ENCODE measurements at places on chromosomes 5 and 9.

DNA sequence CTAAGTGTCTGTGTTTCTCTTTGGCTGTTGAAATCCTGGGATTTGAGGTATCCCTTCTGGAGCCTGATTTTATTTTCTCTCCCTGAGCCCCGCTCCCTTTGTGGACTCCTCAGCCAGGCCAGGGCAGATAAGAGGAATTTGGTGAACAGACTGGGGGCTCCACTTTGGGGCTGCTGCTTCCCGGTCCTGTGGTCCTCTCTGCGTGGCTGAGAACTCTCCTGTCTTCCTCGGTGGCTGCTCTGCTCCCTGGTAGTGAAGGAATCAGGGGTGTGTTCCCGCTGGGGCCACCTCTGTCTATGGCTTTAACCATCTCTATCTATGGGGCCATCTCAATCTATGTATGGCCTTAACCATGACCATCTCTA, 71.7 kb upstream of the SH3PXD2B start:
- no peak for DNase-seq

GRCh38 chr9:110912419-110913291, 125.6 kb downstream of the LPAR1 start:
- no peak for DNase-seq

GRCh38 chr5:155451106-155451505, 437.6 kb downstream of the KIF4B start:
- no peak for DNase-seq

DNA sequence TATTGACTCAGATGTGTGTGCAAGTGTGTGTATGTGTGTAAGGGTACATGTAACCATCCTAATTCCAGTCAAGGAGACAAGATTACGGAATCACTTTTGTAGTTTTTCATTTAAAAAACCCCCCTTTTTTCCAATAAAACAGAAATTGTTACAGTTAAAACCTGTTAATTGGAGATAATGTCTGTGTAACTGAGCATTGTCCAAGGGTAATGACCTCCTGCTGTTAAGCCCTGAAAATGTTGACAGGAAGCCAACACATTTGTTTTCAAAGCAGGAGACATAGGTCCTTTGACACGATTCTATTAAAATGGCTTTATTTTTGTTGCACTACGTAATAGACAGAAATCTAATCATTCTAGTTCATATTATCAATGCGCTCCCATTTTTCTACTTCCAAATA, 457.3 kb upstream of the ARRDC3 start:
- DNase-seq, result no peak

- DNase-seq, result no peak
Observed at GRCh38 chr9:25733336-25733982, 55.2 kb upstream of the TUSC1 start.

DNA sequence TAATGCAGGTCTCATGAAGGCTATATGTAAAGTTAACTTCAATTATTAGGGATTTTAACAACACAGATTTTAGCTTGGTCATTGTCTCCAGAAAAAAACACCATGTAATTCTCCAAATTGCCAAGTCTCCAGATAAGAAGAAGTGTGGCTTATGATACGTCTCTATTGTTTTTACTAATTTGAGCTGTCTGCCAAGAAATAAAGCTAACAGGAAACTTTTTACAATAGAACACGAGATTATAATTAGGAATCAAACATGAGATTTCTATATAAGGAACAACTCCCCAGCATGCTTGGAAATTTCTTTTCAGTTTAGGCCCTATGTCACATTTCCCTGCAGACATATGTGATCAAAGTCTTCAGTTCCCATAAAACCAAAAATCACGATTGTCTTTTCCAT, 142.7 kb downstream of the MCTP1 start:
- DNase-seq, result no peak
